ENCODE measurements at places on chromosomes 2 and 18.

GRCh38 chr2:134782107-134782506 is 56.3 kb upstream of the ACMSD start:
- DNase-seq, result no peak

DNA sequence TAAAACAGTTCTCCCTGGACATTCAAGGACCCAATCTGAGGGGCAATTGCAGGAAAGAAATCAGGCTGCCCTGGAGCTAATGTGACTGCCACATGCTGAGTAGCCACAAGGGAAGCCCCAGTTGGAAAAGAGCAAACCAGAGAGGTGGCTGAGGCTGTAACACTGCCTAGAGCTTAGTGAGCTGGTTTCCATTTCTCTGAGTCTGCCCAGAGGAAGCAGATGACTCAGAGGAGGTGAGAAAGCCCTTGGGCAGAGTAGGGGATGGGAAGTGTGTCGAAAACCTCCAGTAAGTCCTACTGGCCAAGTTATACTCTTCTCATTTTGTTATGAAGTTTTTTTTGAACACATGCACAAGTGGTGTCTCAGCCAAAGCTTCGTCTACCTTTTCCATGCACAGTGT is 753.0 kb downstream of the CNTNAP5 start:
- DNase-seq, result no peak

- no peak for DNase-seq
Measured at GRCh38 chr2:47558116-47558767, 155.3 kb downstream of the MSH2 start.

DNA sequence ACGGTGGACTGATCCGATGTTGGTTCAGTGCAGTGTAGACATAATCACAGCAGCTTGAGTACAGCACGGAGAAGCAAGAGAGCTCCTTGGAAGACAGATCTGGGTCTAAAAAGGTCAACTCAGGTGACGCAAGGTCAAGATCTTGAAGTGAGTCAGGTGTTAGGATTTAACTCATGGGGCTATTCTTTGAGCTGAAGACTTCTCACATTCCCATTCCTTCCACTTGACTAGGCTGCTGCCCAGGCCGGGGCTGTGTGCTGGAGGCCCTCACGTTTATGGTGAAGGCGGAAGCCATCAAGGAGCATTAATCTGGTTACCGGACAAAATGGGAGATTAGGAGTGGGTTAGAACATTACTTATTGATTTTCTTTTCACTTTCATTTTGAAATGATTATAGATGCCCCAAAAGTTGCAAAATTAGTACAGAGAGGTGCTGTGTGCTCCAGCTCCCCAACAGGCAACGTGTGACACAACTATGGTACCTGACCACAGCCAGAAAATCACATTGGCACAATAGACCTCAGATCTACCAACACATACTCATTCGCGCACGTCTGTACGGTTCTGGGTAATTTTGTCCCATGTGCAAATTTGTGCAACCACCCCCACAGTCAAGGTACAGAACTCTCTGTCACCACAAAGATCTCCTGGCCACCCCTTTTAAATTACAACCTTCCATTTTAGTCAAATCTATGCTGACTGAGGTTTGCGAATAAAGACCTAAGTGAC is 77.6 kb upstream of the SEC11C start:
- no peak for DNase-seq

DNA sequence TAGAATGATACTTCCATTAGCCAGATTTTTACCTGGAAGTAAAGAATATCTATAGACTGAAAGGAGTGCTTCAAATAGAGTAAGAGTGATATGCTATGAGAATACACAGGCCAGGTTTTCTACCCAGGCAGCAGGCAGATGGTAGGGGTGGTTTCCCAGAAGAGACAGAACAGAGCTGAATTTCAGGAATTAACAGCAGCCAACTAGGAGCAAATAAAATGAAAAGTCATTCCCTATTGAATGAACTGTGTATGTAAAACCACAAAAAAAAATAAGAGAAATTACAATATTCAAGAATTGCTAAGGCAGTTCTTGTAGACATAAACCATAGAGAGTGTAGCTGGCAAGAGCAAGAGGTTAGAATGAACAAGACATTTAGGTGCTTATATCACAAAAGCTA is 336.8 kb downstream of the KCNJ3 start:
- DNase-seq, result no peak

- no peak for DNase-seq
Measured at GRCh38 chr2:67039517-67040103, 357.5 kb upstream of the ETAA1 start.

Measured in chondrocyte (in vitro differentiated cells).